Adrenal gland (tissue), 19 donors: ENCODE measurements at places on chromosomes 2 and 18. TPM values are rescaled to one million over a fixed set of nuclear protein-coding genes. Genes with fewer than 3 reads are reported as not detected.

Gene FSHR
- not detected for polyA plus RNA-seq

Gene CRYGC
- polyA plus RNA-seq, result not detected

Gene SERPINB3
- not detected for polyA plus RNA-seq

GRCh38 chr2:197078535-197078934 is 152.0 kb upstream of the PGAP1 start:
- no peak for DNase-seq

GRCh38 chr2:109285244-109285651 is 156.2 kb downstream of the SH3RF3 start:
- no peak for DNase-seq

Gene GALNT5
- polyA plus RNA-seq, result 0.07 TPM

Gene MAP3K19
- not detected for polyA plus RNA-seq

Gene LIMS4
- 24.7 TPM for polyA plus RNA-seq

Gene POTEC
- polyA plus RNA-seq, result not detected

DNA sequence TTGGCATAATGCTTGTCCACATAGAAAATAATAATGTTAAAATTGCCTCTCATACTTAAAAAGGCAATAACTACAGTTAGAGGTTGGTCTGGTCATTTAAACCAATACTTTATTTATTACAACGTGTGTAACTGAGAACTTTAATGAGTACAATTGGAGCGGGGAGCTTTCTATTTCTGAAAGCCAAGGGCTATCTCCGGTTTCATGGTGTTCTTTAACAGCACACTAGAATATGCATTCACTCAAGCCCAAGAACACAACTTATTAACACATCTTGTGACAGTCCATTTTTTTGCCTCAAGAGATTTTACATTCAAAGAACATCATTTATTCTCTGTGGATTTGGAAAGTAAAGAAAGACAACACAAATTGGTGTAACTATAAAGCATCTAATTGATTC is 131.8 kb downstream of the KCNH7 start:
- DNase-seq, result no peak

- peak; percentile 46 for DNase-seq
Observed at GRCh38 chr2:20381457-20381856, 30.8 kb upstream of the PUM2 start.

Gene PLGLB2
- 13.6 TPM for polyA plus RNA-seq

DNA sequence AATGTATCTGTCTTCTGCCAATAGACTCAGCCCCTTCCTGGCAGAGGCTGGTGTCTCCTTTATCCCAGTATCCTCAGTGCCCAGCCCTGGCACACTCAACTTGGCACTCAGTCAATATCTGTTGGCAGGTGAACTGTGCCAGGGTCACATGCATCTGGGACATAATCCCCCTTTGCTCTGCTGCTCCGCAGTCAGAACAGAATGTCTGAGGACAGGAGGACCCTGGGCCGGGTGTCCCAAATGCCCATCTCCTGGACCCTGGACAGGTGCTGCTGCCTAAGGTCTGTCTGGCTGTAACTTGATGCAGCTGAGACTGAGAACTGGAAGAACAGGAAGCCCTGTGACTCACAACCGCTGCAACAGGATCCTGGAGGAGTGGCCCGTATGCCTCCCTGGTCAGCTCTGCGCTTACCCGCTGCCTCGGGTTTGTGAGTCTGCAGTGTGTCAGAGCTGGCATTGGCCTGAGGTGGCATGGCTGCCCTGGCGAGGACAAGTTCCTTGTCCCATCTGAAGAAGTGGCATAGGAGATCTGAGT is 11.4 kb downstream of the HK2 start:
- DNase-seq, result peak; percentile 95

DNA sequence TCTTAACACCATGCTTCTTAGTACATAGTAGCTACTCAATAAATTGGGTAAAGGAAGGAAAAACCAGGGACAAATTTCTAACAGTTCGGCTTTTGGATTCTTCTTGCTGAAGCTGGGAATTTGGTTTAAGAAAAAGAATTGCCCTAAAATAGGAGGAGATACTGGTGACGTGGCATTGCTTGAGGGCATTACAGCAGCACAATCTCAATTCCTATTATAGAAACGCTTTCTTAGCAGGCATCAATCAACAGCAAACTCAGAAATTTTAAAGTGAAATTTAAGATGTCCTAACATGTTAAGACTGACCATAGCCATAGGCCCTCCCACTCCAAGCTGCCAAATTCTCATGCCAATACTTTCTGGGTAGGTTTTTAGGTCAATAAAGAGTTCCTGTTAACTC is 169.5 kb downstream of the SRBD1 start:
- no peak for DNase-seq

DNA sequence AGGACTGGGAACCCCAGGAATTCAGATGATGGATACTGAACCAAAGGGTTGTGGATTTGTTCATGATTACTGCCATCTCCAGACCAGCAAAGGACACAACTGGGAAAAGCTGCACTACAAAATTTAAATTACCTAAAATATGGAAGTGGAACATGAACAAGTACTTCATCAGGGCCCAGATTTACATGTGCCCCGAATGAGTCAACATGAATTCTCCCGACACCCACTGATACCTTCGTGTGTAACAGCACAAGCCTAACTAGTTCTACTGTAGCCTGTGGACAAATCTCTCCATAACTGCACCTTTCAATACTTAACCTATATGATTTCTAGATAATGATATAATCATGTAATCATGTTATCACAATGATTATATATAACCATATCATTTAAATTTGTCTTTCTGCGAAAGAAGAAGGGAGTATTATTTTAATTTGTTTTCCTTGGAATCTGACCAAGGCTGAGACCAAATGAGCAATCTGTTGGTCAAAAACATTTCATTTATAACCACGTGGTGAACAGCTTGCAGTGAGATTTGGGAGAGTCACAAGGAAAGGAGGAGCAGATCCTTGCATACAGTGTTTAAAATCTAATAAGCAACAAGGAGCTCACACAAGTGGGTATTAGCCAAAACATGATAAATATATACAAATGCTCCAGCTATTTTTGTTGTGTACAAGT is 70.5 kb downstream of the CACNB4 start:
- no peak for DNase-seq

Gene MALT1
- 4.2 TPM for polyA plus RNA-seq

- no peak for DNase-seq
Observed at GRCh38 chr2:14423145-14423906, 209.2 kb upstream of the LRATD1 start.

Gene ALPI
- not detected for polyA plus RNA-seq

- no peak for DNase-seq
Observed at GRCh38 chr18:23591011-23591410, 4.7 kb upstream of the NPC1 start.

Gene CXCR2
- polyA plus RNA-seq, result 0.38 TPM

GRCh38 chr2:238893349-238894000 is 45.6 kb downstream of the TWIST2 start:
- no peak for DNase-seq

Gene DOK6
- polyA plus RNA-seq, result 0.79 TPM

Gene CDKL4
- 0.16 TPM for polyA plus RNA-seq

DNA sequence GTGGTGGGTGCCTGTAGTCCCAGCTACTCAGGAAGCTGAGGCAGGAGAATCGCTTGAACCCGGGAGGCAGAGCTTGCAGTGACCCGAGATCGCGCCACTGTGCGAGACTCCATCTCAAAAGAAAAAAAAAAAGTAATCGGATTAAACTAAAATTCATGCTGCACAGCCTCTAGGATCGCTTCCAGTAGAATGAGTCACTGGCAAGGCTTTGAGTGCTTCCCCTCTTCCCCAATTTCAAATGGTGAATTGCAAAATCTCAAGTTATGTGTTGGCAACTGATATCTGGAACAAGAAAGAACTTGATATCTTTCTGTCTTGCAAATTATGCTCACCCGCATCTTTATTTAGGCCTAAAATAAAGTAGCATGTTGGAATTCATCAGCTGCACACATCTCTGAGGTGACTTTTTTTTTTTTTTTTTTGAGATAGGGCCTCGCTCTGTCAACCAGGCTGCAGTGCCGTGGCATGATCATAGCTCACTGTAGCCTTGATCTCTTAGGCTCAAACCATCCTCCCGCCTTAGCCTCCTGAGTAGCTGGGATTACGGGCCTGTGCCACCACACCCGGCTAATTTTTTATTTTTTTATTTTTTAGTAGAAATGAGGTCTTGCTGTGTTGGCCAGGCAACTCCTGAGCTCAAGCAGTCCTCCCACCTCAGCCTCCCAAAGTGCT is 12.7 kb downstream of the TTC39C start:
- DNase-seq, result peak; percentile 73

Gene TP53I3
- 18.8 TPM for polyA plus RNA-seq

GRCh38 chr18:32036506-32037180 is 18.0 kb downstream of the RNF125 start:
- DNase-seq, result no peak

Gene SPC25
- polyA plus RNA-seq, result 0.97 TPM

DNA sequence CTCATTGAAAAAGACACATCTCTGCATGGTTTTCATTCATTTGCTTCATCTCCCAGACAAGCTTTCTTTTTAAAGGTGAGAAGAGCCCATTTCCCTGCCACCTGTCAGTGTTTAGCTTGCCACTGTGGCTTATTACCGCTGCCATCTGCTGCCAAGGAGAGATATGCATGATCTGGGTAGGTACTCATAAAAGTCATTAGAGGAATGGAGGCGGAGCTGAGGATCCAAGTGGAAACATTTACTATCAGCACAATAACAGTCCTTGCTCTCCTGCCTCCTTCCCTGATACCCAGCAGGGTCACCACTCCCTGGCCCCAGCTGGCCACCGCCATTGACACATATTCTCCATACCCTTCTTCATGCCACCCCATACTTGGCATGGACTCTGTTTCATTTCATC is 390.4 kb downstream of the TSN start:
- no peak for DNase-seq

- DNase-seq, result no peak
Observed at GRCh38 chr2:167114018-167114417, 225.7 kb downstream of the XIRP2 start.

GRCh38 chr2:195279840-195280427 is 377.1 kb upstream of the SLC39A10 start:
- peak; percentile 1 for DNase-seq

Gene KCNIP3
- polyA plus RNA-seq, result 0.79 TPM

Gene REL
- polyA plus RNA-seq, result 2.1 TPM
